ENCODE measurements at places on chromosomes 5 and 9.

DNA sequence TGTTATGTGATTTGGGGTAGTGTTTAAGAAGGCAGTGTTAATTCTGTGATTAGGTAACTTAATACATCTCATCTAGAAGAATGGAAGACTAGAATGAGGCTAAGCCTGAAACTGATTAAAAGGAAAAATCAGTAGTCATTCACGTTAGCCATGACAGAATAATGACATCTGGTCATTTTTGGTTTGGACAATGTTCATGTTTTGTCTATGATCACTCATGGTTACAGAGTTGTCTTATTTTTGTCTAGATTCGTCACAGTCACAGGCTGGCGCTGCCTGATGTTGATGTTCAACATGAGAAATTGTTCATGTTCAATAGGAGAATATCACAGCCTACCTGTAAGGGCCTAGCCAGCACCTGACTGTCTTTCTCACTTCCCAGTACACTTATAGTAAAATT is 9.5 kb upstream of the DOCK2 start:
- no peak for DNase-seq

DNA sequence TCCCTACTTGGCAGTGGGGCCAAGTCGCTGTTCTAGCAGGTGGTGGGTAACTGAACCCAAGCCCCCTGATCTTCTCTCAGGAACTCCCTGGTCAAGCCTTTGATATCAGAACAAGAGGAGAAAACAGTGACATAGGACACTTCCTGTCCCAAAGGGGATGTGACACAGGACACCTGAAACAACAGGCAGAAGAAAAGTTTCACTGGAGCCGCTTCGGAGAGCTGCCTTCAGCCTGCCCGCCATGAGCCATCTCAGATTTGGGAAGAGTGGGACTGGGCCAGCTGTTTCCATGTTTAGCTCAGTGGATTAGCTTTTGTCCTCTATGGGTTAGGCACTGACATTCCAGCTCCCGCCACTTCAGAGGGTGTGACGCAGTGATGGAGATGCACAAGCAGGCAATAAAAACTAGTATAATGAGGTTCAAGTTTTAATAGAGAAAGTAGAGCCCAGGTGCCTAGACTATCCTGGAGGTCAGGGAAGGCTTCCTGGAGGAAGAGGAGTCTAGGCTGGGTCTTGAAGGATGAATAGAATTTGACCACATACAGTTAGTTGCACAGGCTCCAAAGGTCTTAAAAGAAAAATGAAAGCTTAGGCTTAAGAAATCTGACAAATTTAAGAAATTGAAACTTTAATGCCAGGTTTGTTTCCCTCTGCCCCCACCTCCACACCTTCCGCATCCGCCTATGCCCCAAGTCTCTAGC is 104.1 kb upstream of the SPRY4 start:
- no peak for DNase-seq

DNA sequence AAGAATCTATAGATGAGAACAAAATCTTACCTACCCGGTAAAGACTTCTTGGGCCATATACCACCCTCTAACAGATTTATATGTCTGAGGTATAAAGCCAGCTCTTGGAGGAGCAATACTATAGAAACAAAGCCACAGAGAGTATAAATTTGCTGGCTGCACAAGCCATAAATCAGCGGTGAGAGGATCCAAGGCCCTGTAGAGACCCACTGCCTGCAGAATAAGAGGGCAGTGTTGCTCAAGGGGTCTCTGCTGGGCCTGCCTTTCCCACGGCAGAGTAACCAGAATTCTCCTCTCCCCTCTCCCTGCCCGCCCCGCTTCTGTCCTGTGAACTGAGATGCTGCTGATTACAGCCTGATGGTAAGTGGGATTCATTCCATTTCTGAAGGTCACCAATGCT is 89.2 kb downstream of the NDFIP1 start:
- DNase-seq = no peak

- no peak for DNase-seq
Measured at GRCh38 chr9:135884328-135885035, 22.9 kb downstream of the CAMSAP1 start.

GRCh38 chr9:76162751-76163500 is 231.3 kb downstream of the RFK start:
- DNase-seq = no peak

DNA sequence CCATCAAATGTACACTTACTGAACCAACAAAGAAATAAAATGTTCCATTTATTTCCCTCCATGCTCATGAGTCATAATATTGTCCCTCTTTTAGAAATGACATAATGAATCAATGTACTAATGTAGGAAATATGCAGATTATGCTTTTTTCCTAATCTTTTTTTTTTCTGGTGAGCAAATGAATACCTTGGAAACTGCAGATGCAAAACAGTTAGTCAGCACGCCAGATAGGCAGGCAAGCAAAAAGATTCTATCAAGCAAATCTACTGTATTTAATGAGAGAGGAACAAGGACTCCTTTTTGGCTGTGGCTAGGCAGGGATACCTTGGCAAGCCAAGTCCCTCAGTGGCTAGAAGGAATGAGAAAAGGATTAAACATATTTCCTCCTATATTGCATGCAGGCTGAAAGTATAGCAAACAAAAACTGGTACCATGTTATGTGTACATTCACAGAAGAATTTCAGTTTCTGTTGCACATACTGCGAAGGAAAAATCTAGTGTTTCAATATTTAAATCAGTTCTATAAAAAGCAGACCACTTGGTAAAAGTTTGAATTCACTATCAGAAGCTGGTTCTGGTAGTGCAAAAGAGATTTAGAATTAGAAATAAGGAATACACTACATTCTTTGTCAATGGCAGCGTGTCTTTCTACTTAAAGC is 605.4 kb downstream of the TLE1 start:
- peak; percentile 28 for DNase-seq

DNA sequence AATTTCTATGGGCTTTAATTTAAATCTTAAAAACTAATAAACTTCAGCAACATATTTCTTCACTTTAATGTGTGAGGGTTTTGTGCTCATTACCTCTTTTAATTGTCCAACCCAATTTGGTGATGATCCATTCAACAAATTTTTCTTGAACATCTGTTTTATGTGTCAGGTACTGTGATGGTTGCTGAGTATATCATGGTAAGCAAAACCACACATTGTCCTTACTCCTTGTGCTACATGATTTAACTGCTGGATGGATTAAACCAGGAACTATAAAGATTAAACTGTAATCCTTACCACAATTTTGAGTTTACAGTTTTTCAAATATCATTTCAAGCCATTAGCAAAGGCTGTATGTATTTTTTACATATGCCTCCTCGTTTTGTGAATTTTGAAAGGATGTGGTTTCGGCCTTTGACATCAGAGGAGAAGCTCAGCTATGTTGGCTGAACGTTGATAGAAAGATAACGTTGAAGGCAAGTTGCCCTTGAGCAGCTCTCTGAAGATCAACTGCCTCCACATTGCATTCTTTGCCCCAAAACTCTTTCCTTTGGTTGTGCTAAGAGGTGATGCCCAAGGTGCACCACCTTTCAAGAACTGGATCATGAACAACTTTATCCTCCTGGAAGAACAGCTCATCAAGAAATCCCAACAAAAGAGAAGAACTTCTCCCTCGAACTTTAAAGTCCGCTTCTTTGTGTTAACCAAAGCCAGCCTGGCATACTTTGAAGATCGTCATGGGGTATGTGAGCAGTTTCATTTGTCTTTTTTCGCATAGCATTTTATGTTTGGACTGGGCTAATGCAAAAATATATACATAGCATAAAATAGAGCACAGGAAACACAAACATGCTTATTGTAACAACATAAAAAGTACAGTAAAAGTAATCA is at the start of gene ITK:
Gene ITK, plus strand, starts transcription at position 467 of the 891 bp plus-strand sequence. Its CDS starts 138 bp downstream, at position 605.
- DNase-seq = no peak

- DNase-seq = no peak
Measured at GRCh38 chr5:161641444-161641843, 44.1 kb upstream of the GABRA6 start.

DNA sequence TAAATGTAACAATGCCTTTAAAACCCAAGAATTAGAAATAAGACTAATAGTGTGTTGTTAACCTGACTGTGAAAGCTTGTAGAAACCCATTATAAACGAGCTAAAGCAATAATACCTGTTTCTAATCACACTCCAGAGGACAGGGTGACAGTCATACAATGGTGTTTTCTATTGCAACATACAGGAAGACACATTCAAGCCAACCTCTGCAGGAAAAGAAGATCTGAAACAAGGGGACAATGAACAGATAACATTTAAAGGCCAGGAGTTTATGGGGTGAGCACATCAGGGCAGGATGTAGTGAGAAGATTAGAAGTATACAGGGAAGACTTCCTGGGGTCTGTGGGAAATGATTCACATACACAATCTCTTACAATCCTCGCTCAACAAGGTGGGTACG is 13.8 kb downstream of the BARHL1 start:
- no peak for DNase-seq

DNA sequence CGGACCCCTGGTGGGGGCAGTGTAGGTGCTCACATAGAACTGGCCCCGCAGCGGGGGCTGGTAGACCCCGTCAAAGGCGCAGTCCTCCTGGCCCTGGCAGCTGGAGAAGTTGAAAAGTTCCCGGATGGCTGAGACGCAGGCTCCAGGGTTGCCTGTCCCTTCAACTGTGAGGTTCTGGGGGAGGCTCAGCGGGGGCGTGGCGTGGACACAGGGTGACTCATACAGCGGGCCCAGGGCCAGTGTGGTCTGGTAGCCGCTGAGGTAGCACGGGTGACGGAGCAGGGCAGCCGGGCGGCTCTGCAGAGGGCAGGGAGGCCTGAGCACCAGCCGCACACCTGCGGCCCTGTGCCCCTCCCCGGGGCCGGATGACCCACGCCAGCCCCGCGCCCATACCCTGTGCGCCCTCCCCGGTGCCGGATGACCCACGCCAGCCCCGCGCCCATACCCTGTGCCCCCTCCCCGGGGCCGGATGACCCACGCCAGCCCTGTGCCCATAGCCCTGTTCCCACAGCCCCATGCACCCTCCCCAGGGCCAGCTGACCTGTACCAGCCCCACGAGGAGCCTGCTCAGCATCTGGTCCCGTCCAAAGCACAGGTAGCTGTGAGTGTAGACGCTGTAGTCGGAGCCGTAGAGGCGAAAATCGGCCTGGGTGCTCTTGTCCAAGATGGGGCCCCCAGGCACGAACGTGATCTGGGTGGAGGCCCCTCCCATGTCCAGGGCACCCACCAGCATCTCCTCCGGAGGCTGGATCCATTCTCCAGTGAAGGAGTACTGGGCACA is 5.0 kb downstream of the ENTPD8 start:
- DNase-seq = no peak

DNA sequence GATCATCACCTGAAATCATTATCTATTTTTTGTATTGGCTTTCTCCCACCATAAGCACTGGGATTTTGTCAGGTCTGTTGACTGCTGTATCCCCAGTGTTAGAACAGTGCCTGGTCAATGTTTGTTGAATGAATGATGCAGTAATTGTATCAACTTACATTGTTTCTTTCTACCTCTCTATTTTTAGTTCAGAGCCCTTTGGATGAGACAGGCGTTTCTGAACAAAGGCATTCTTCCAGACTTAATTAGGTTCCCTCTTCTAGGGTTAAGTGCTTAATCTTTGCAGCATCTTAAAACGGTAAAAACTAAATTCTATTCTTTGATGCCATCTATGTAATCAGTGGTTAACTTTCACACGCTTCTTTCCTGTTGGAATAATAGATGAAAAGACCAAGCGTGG is 26.3 kb downstream of the SLC44A1 start:
- DNase-seq = no peak

- no peak for DNase-seq
Measured at GRCh38 chr5:56876327-56876726, 33.1 kb upstream of the SETD9 start.

GRCh38 chr9:127249877-127250276 is 14.7 kb upstream of the GARNL3 start:
- DNase-seq = no peak

DNA sequence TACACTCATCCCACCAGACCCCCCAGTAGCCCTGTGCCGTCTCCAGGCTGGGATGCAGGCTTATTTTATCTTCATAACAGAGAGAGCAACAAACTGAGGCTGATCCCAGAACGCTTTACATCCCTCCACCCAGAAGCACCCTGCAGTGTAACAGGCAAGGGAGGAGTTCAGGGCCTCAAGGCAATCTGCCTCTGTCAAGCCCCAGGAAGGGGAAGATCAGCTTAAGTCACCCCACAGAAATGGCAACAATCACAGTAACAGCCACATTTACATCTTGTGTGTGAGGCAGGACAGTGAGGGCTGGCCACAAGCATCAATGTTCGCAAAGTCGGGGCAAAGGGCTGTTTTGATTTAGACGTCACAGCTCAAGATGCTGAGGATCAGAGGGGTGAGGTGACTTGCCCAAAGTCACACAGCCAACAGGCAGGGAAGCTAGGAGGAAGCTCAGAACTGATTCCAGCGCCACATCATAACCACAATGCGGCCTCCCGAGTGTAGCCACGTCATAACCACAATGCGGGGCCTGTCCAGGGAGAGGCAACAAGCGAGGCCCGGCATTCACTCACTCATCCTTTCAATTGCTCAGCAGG is 14.4 kb downstream of the STK10 start:
- DNase-seq = no peak

- no peak for DNase-seq
Measured at GRCh38 chr5:165622864-165623536, 2117.6 kb downstream of the MAT2B start.

- DNase-seq = no peak
Measured at GRCh38 chr9:100724886-100725285, 147.0 kb downstream of the CAVIN4 start.

- DNase-seq = no peak
Measured at GRCh38 chr5:146441896-146442295, 5.2 kb upstream of the TCERG1 start.

DNA sequence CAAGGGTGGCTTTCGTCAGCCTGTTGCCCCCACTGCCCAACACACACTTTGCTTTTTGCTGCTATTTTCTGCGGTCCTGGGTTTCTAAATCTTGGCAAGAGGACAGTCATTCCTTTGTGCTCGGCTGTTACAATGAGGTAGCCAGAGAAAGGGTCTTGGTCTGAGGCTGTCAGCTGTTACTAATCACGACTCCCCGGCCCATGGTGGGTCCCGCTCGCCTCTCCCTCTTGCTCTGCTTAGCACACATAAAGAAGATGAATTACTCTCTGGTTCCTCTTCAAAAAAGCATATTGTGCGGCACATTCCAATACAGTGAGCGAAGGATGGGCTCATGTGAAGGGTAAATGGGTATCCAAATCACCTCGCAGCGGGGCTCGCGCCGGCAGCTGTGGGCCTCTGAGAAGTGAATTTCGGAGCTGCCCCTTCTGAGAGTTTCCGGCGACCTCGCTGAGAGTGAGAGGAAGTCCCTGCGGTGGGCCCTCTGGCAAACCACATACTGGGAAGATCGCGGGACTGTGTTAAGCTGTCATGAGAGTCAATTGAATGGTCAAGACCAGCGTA is 56.0 kb downstream of the SLC1A3 start:
- DNase-seq = no peak

All from AG04449 (cell line).